ENCODE measurements at places on chromosomes 2 and 18. TPM values are rescaled to one million over a fixed set of nuclear protein-coding genes. Genes with fewer than 3 reads are reported as not detected.
A peak's percentile ranks its signal among the peaks of the same experiment; 100 is the strongest.

DNA sequence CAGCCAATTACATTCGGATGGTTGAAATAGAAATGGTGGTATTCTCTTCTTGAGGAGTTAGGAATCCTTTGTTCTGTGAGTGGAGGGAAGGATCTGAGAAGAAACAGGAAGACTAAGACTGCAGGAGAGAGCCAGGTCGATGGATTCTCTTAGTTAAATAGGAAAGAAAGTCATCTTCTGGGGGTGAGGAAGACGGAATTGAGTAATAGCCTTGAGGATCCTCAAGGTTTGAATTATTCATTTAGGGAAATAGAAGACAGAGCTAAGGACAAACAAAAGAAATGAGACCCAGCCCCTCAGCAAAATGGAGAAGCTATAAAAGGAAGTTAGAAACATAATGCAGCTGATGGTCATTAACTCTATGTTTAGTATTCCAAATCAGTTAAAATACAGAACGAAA is 1.8 kb downstream of the LAPTM4A start:
- peak; percentile 61 for DNase-seq

DNA sequence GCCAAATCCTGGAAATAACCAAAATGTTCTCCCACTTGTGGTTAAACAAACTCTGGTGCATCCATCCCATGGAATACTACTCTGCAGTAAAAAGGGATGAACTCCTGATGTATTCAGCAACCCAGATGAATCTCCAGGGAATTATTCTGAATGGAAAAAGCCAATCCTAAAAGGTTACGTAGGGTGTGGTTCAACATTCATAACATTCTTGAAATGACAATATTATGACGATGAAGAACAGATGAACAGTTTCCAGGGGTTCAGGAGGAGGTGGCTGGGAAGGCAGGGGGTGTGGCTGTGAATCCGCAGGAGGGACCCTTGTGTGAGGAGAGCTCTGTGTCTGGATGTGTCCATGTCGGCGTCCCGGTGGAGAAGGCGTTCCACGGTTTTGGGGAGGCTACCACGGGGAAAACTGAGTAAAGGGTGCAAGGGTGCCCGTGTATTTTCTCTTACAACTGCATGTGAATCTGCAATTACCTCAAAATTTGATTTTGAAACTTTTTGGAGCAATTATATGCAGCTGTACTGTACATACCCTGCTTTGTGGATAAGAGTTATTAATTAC is 47.3 kb downstream of the KCNG2 start:
- DNase-seq, result no peak

MOGAT1 gene
- polyA plus RNA-seq, result not detected

KCNE4 gene
- 6.7 TPM for polyA plus RNA-seq

DNA sequence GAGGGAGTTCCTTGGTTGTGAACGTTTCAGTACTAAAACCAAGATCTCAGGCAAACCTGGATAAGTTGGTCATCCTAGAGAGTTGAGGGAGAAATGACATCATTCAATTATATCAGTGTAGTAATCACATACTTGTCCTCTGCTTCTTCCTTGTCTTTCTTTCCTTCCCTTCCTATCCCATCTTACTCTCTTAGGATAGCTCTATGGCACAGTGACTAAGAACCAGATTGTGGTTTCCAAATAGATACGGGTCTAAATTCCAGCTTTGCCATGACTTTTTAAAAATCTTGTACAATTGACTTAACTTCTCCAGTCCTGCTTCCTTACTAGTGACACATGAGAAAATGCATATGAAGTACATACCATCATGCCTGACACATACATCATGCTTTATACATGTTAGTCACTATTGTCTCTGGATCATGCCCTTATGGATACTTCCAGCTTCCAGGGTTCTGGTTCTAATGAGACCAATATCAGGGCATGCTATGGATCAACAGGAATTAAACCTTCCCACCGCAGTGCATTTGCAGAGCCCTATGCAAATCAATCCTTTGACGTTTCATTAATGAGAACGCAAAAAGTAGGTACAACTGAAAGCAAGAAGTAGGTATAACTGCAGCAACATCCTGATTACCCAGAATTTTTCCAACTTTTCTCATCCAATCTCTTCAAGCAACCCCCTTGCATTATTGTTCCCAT is 168.0 kb upstream of the KLF7 start:
- DNase-seq, result no peak

DNA sequence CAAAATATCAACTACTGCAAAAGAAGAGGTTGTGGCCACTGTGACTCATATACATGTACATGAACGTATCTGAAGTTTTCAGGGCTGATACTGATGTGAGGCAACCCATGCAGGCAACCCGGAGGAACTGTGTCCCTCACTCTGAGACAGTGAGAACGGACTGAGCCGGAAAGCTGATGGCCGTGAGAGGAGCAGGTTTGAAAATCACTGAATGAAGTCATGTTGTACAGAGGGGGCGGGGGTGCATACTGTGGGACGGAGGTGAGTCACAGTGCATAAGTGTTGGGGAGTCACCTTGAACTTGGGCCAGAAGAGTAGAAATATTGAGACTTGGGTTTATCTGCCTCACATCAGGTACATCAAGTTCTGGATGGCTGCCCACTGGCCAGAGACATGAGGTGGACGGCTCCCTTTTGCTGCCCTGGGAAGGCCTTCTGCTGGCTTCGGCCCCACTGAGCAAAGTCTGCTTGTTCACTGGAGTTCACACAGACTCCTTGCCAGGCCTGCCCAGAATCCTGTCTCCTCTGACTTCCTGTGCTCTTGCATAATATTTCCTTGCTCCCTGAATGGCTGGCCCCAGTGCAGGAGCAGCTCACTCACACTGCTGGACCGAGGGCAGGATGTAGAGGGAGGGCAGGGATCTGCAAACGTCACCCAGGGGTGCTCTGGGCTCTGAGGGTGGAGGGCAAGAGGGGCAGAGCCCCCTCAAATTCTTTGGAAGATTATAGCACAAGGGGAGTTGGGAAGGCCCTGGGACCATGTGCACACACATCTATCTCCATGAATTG is 18.1 kb downstream of the EPAS1 start:
- DNase-seq, result peak; percentile 74

DNA sequence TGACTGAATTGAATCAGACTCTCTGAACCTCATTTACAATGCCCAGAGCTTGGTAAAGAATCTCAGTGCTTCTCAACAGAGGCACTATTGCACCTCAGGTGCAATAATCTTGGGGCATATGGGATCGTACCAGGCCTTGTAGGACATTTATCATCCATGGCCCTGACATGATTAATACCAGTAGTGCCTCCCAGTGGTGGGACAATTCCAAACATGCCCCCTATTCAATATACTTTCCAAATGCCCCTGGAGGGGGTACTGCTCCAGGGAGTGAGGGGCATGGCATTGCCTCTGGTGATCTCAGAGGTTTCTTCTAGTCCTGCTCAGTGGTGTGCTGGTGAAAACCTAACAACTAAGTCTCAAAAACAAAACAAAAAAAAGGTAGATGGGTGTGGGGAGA is 174.9 kb upstream of the SMAD2 start:
- DNase-seq, result no peak

- no peak for DNase-seq
These were observed 31.7 kb upstream of the IL36G start for GRCh38 chr2:112946086-112946485.

LRP2 gene
- 0.06 TPM for polyA plus RNA-seq

DNA sequence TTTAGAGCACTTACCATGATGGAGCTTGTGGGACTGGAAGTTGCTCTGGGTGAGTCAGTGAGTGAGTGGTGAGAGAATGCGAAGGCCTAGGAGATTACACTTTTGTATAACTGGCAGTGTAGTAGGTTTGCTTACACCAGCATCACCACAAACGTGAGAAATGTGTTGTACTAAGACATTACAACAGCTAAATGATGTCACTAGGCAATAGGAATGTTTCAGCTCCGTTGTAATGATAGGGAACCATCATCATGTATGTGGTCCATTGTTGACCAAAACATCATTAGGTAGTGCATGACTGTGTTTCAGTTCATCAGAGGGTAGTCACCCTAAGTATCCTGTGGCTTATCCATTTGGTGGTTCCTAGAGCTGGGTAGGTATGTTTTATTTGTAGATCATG is 11.9 kb downstream of the ZNF407 start:
- DNase-seq, result no peak

DNA sequence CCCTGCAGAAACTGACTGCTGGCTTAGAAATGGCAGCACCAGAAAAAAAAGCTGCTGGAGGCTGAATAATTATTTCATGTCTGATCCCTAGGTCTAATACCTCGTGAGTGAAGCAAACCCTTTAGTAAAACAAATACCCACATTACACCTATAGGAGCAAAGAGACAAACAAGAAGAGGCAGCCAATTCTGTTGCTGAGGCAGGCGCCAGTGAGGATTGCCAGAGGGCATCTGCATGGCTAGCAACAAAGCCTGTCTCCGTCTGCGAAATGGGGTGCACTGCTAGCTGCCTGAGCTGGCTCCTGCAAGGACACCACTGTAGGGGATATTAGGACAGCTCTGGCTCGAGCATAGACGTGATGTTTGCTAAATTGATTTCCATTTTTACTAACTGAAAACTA is 509.7 kb downstream of the TDRD15 start:
- no peak for DNase-seq

- DNase-seq, result peak; percentile 61
These were observed 6.4 kb downstream of the ZEB2 start for GRCh38 chr2:144513388-144514101.

DNA sequence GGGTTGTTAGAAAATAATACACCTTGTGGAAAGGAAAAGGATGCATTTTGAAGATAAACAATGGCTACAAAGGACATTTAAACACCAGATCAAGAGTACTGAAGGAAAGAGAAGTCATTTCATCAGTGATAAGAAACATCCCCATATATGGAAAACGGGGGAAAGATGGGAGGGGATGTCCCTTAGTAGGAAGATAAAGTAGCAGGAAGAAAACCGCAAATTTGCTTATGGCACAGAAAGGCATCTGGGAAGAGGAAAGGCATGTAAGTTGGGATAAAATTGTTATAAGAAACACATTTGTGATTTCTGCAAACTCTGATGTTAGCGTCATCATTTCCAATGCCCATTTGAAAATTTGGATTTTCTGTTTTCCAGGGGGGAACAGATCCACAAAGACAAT is 10.5 kb upstream of the LYPD1 start:
- DNase-seq, result no peak

RGPD4 gene
- 0.10 TPM for polyA plus RNA-seq

GRCh38 chr2:237685408-237685807 is 58.0 kb downstream of the LRRFIP1 start:
- no peak for DNase-seq

MAPK4 gene
- polyA plus RNA-seq, result 8.1 TPM

DNA sequence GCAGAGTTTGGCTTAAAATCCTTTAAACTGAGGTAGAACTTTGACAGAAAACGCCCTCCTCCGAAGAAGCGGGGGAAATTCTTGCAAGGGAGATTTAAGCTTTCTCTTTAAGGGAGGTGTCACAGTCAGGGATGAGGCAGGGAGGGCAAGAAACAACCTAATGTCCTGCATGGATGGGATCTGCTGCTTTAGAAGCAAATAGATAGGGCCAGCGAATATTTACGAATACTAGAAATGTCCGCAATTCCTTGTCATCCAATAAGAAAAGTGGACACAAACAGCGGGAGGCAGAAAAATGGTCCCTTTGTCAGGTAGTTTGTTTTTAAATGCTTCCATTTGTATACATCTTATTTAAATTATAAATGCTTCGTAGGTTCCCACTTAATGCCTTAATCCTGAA is 12.0 kb downstream of the MEIS1 start:
- no peak for DNase-seq

DNA sequence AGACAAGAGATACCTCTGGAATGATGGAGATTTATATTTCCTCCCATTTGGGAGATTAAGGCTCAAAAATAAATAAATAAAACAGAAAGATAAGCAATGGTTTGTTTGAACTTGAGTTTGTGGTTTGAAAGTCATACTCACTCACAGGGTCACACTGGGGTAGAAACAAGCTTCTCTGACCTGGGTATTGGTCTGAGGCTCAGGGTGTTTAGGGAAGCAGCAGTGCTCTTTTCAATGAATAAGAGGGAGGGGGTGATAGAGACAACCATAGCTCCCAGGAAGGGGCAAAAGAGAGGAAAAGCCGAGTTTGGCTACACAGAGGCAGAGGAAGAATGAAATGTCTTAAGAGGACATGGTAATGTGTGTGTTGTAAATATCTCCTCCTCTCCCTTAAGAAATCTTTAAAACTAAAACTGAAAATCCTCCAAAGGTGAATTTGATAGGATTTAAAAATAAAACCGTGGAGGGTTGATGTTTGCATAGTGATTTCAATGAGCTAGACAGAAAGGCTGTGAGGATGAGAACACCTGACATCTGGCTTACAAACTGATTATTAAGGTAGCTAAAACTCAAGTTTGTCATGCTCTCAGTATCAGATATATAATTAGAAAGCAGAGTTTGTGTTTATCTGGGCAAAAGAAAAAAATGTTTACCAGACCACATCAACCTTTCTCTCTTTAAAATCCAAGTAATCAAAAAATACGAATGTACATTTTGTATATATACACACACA is 159.9 kb upstream of the TMEFF2 start:
- no peak for DNase-seq

- no peak for DNase-seq
These were observed 42.1 kb downstream of the INSIG2 start for GRCh38 chr2:118130385-118130784.

DNA sequence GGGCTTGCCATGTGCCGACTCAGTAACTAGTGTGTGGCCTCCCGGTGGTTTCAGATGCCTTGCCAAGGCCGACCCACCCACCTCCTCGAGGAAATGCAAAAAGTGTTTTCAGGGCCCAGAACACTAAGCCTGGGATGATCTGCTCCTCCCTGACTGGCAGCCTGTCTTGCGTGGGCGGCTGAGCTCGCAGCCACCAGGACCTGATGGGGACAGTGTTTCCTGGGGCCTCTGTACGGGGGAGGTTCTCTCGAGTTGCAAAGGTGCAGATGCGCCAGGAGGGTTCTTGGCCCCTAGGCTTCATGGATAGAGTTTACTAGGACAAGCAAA is 85.2 kb downstream of the GLI2 start:
- peak; percentile 80 for DNase-seq

- DNase-seq, result no peak
These were observed 252.3 kb downstream of the MYCN start for GRCh38 chr2:16192416-16193216.

SLC23A3 gene
- 0.98 TPM for polyA plus RNA-seq

DNA sequence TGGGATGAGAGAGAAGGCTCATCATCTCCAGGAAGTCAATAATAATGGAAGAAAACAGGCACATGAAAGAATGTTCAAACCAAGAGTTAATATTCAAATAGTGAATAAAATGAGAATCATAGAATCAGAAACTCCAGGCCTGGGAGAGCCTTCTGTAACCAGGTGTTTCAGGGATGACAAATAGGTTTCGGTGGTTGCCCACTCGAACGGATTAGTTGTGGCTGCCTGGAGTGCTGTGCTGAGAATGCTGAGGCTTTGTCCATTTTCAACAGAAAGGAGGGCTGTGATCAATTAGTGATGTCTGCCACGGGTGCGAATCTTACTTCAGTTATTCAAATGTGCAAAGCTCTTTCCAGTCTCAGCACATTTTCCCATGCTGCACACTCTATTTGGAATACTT is 227.3 kb downstream of the INSIG2 start:
- no peak for DNase-seq

LCT gene
- polyA plus RNA-seq, result 0.03 TPM

- DNase-seq, result peak; percentile 35
These were observed 62.5 kb downstream of the RPIA start for GRCh38 chr2:88753833-88754584.

GRCh38 chr2:135009339-135009738 is 37.9 kb downstream of the MAP3K19 start:
- no peak for DNase-seq

All from muscle of leg (tissue), 16 donors.